Mucosa of gallbladder (tissue), 1 donor: ENCODE measurements at places on chromosomes 2 and 18. TPM values are rescaled to one million over a fixed set of nuclear protein-coding genes. Genes with fewer than 3 reads are reported as not detected.

DLGAP1 gene
- total RNA-seq, result 105 TPM

OSR1 gene
- total RNA-seq, result 4.9 TPM

CYP27A1 gene
- total RNA-seq, result 20.4 TPM

SCN7A gene
- 9.6 TPM for total RNA-seq

PSMA8 gene
- not detected for total RNA-seq

EGR4 gene
- not detected for total RNA-seq

RIOK3 gene
- total RNA-seq, result 68.9 TPM

AFF3 gene
- total RNA-seq, result 9.1 TPM

FAM228A gene
- total RNA-seq, result 1.0 TPM

HOXD4 gene
- total RNA-seq, result 1.0 TPM

PPP1R1C gene
- total RNA-seq, result 8.8 TPM

SMIM21 gene
- total RNA-seq, result not detected

KCNS3 gene
- total RNA-seq, result 6.5 TPM

HOXD3 gene
- 3.2 TPM for total RNA-seq

PARD3B gene
- total RNA-seq, result 28.0 TPM

GPR35 gene
- 71.2 TPM for total RNA-seq

NLRC4 gene
- total RNA-seq, result 1.9 TPM

POTEC gene
- not detected for total RNA-seq

ZNF519 gene
- 9.3 TPM for total RNA-seq

COL3A1 gene
- total RNA-seq, result 371 TPM

FMNL2 gene
- 24.7 TPM for total RNA-seq

NAT8 gene
- 2.4 TPM for total RNA-seq

CRYGD gene
- not detected for total RNA-seq

TLX2 gene
- total RNA-seq, result 0.12 TPM

FRZB gene
- total RNA-seq, result 46.5 TPM

TBR1 gene
- not detected for total RNA-seq

ZNF532 gene
- total RNA-seq, result 58.7 TPM

SCN2A gene
- total RNA-seq, result 1.7 TPM

DSG1 gene
- 0.89 TPM for total RNA-seq

PCARE gene
- not detected for total RNA-seq

VAMP5 gene
- 48.8 TPM for total RNA-seq

CERKL gene
- 5.0 TPM for total RNA-seq

CNTNAP5 gene
- total RNA-seq, result 31.7 TPM

HOXD13 gene
- not detected for total RNA-seq
